Activated CD4-positive, alpha-beta T cell treated with anti-CD3 and anti-CD28 coated beads, Interleukin-2, amount 50 U/mL, for 48 hours (primary cell): ENCODE measurements at places on chromosomes 3 and 15.

- DNase-seq, result no peak
Observed at GRCh38 chr3:108096532-108097321, 5.9 kb upstream of the CD47 start.

DNA sequence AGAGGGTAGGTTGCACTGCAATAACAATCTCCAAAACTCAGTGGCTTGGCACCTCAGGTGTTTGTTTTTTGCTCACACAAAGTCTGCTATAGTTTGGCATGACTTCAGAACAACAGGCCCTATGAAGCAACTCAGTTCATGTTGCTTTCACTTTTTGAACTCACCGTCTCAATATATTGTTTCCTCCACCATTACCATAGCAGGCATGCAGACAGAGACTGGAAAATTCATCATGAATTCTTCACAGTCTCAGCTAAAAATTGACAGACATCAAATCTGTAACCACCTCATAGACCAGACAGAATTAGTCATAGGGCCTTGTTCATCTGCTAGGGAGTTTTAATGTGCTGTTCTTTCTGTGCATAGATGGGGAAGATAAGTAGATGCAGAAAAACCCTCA lies 161.4 kb upstream of the POU1F1 start:
- no peak for DNase-seq

DNA sequence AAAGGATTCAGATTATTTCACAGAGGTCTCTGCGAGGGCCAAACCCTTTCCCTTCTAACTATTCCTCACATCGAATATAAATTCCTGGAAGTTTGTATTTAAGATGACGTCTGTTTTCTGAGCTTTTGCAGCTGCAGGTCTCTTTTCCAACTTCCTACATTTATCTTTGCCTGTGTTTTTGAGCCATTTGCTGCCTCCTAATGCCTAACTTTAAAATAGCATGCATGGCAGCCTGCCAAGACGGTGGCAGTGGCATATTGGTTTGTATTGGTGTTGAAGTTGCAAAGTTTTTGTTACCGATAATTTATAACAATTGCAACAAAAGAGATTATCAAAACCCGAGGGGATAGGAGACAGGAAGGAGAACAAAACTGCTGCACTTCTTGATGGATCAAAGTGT lies 187.1 kb upstream of the DNAJC19 start:
- DNase-seq, result peak; percentile 50

DNA sequence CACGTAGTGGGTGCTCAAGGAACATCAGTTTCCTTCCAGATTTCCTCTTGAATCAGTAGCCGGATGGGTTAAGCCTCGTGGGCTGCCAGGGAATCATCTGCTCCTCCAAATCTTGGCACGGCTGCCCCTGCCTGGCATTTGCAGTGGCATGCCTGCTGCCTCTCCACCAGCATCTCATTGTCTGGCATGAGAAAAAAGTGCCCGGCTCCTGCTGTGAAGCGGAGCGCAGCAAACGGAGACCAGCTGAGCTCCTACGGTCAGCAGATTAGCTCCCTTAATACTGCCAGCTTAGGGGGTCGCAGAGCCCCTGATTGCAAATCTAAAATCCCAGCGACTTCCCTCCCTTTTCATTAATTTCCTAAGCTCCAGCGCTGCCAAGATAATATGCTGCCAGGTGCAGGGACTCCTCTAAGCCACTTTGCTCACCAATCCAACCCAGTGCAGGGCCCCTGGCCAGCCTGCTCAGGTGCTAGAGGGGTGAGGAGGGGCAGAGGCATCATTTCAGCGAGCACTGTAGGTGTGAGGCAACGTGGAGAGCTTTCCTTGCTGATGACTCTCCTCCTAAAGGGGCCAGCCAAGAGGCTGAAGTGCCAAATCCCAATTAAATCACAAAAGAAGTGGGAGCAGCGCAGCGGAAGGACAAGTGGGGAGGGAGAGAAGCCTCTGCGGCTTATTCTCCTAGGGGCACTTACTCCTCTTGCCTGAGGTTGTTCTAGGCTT lies 49.6 kb upstream of the ST8SIA2 start:
- DNase-seq, result no peak

DNA sequence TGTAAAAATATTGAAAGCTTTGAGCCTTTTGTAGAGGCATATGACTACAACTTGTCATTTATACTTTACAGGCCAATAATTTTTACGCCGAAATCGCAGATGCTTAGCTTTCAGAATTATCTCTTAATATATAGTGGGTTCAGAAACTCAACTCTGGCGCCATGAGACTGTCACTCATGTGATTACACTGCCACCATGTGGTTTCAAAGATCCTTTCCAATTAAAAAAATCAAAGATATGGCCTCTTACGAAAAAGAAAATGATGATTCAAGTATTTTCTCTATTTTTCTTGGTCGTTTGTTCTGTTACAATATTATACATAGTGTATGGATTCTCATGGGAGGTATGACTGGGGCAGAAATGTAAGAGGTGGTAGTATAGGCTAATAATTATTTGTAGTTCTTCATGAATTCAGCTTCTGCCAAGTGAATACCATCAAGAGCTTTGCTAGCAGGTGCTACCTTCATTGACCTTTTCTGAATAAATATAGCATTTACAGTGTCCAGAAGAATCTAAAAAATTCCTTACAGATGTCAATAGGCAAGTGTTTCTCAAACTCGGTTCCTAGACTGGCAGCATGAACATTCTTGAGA lies 751.7 kb upstream of the GOLIM4 start:
- DNase-seq, result no peak
